ENCODE measurements at places on chromosomes 5 and 9.

GRCh38 chr5:151068433-151069197 is 12.2 kb downstream of the TNIP1 start:
- no peak for DNase-seq

DNA sequence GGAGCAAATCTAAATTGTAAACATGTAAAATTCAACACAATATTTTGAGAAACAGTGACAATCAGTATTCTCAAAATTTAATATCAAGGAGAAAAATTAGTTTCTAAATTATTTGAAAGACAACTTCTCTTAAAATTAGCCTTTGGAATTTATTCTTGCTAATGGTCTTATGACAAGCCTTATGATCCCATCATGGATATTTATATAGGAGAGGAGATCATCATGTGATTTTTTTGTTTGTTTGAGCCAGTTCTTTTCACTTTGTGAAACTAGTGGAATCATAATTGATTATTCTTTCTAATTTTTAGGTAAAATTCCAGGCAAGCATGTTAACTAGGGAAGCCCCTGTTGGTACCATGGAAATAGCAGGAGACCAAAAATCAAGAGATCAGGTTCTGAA is 24.7 kb downstream of the DMXL1 start:
- DNase-seq, result no peak

- no peak for DNase-seq
Measured at GRCh38 chr5:151234476-151235238, 10.8 kb upstream of the CCDC69 start.

DNA sequence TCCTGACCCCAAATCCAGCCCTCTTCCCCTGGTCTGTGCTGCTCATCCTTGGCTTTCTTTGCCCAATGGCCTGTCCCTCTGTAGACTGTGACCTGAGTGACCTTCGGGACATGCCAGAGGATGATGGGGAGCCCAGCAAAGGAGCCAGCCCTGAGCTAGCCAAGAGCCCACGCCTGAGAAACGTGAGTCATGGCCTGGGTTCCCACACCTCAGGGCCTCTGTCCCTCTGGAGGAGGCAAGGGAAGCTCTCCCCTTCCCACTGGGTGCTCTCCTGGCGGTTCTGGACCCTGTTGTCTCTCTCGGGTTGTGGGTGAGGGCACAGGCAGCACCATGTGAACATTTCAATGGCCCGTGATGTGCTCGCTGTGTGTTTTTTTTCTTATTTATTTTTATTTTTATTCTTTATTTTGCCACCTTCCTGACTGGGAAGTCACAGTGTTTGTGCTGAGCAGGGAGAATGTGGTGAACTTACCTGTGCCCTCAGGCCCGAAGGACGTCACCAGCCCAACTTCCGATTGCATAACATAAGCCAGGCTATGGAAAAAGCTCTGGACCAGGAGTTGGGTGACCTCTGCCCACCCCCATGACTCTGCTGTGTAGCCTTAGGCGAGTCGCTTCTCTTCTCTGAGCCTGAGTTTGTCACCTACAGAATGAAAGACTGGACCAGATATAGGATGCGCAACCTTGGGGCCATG is 29.5 kb downstream of the AFAP1L1 start:
- DNase-seq, result no peak

DNA sequence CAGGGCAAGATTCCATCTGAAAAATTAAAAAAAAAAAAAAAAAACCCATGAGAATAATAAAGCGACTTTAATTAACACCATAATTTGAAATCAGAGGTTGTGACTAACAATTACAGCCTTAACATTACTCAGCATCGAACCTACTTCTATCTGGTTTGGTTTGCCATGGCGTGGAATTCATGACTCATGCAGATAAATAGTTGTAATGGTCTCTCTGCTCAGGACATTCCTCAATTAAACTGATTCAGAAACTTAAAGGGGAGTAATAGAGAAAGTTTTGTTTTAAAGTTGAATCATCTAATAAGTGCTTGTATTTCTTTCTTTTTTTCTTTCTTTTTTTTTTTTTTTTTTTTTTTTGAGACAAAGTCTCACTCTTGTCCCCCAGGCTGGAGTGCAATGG is 135.5 kb downstream of the SPATA31D1 start:
- DNase-seq, result no peak

DNA sequence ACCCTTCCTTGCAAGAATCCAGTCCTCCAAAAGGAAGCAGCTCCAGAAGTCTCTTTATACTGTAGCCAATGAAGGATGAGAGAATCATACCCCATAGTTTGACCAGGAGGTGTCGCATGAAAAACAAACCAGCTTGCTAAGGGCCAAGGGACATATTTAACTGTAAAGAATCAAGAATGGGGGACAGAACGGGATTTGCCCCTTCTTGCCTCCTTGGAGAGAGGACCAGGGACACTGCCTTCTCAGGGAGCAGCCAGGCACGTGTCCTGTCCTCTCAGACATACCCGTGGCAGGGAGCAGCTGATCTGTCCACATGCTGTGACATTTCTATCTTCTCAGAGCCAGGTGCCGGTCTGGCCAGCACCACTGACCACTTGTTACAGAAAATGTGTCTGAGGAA is 11.7 kb downstream of the PRUNE2 start:
- no peak for DNase-seq

GRCh38 chr5:139459451-139459934 is 3.0 kb downstream of the ECSCR start:
- no peak for DNase-seq

Measured in GOT3 (cell line).